ENCODE measurements at places on chromosomes 3 and 15.

DNA sequence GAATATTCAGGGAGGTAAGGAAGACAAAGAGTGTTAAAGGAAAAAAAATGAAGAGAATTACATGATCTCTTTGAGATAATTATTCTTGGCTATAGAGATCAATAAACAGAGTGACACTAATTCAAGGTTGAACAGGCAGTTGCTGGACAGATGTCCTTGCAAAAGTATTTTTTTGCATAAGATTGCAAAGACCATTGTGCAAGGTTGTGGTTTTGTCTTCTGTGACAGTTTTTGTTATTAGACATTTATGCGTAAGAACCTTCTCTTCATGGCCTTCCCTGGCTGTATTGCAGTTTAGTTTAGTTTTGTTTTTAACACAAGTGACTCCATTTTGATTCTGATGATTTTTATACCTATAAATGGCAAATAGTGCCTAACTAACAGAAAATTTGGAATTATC lies 682.8 kb upstream of the ARPP21 start:
- no peak for DNase-seq

DNA sequence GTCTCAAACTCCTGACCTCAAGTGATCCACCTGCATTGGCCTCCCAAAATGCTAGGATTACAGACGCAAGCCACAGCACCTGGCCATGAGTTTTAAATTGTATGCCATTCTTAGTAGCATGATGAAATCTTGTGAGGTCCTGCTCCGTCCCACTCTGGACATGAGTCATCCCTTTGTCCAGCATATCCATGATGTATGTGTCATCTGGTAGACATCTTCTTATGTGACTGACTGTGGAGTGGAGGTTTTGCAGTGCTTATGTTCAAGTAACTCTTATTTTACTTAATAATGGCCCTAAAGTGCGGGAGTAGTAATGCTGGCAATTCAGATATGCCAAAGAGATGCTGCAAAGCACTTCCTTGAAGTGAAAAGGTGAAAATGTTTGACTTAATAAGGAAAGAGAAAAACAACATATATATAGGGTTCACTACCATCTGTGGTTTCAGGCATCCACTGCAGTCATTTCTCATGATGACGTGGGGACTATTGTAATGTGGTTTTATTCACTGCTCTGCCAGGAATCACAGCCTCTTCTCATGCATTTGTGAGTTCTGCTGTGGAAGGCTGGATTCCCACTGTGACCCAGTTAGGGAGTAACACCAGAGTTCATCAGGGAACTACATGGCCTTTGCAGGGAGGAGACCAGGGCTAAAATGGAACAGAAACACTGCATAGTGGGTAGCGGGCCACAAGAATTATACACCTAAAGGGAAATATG lies 204.6 kb upstream of the STRIT1 start:
- DNase-seq = no peak

DNA sequence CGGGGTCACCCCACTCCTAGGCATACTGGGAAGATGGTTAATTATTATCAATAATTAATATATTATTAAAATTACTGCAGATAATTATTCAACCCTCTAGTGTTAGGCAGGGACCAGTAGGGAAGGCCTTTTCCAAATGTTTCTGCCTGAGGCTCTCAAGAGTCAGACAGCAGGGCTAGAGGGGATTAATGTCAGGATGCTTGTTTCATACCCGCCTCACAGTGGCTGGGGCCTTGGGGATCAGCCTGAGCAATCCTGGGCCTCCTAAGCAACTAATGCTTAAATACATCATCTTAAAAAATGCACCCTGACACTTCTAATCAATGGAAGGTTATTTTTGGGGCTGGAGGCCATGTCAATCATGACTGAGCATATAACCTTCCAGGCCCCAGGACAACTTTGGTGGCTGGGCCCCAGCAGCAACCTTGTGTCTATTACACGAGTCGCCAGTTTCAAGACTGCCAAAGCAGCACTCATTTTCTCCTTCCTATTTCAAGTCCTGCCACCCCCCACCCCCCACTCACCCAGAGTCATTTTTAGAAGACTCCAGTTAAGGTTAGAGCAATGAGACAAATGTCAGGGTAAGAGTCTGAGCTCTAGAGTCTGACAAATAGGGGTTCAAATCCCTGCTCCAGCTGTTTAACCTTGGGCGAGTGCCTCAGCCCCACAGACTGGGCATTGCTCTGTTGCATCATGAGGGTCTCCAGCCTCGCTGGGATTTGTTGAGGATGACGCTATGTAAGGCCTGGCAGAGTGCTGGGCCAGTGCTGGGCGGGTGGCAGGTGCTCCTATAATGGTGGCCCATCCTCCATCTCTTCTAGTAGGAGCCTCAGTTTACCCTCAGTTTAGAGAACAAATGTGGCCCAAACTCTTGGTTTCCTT lies 6.1 kb downstream of the AMOTL2 start:
- DNase-seq = no peak

DNA sequence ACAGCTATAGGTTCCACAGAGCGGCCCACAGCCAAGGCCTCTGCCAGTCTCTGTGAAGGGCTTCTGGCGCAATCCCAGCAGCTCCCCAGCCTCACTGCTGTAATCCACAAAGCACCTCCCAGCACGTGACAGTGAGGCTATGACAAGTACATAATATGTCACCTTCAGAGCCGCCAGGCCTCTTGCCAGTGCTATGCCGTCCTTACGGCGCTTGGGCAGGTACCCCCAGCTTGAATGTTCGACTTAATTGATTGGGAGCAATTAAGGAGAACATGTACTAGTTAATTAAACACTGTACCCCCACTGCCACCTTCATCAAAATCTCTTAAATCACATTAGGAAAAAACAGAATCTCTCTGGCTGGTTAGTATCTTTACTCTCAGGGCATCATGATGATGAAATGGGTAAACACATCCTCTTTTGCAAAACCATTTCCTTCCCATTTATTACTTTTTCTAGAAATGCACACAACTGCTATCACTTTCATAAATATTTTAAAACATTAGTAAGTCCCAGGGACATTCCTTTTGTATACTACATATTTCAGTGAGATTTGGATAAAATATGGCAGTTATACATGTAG lies 169.9 kb downstream of the XXYLT1 start:
- no peak for DNase-seq

GRCh38 chr3:117629505-117629904 lies 919.9 kb downstream of the TUSC7 start:
- DNase-seq = no peak

- DNase-seq = no peak
These were observed 16.6 kb upstream of the LOXL1 start for GRCh38 chr15:73909651-73910050.

DNA sequence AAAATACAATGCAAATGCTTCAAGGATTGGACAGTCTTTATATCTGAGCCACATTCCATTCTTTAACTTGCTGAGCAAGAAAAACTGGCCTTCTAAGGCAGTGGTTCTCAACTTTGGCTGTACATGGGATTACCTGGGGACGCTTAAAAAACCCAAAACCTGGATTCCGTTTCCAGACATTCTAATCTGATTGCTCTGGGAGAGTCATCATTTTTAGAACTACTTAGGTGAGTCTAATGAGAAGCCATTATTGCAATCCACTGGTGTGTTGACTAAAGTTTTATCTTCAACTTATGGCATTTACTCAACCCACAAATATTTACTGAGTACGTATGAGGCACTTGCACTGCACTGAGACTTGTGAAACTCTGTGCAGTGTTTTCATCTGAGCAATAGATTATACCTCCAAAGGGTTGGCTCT lies 195.7 kb upstream of the ATP11B start:
- no peak for DNase-seq

- no peak for DNase-seq
These were observed 498.2 kb downstream of the PYDC2 start for GRCh38 chr3:191958980-191959671.

Measured in stimulated activated CD8-positive, alpha-beta memory T cell treated with anti-CD3 and anti-CD28 coated beads, Interleukin-2, amount 100 ng/mL, for 1 hour (primary cell).